ENCODE measurements at places on chromosomes 12 and 14.

DNA sequence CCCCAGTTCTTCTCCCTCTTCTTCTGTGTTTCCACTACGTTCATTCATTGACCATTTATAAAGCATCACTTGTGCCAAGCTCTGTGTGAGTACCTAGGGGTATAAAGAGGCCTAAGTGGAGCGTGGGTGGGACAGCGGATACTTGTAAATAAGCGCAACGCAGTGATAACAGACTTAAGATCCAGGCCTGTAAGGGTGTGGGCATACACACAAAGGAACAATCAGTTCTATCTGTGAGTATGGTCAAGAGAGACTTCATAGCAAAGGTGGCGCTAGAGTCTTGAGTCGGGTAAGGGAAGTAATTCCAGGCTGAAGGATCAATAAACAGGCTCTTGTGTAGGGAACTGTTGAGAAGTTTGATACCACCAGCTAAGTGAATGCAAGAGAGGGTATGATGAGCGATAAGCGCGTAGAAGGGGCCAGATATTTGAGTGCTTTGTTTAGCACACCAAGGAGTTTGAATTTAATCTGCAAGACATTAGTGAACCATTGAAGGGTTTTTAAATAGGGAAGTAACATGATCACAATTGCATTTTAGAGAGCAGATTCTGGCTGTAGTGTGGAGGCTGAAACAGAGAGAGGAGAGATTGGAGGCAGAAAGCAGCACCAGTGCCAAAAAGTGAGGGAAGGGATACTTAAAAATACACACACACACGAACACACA lies 1.0 kb upstream of the GXYLT1 start:
- no peak for DNase-seq

- no peak for DNase-seq
Measured at GRCh38 chr12:1347294-1347693, 247.1 kb downstream of the FBXL14 start.

DNA sequence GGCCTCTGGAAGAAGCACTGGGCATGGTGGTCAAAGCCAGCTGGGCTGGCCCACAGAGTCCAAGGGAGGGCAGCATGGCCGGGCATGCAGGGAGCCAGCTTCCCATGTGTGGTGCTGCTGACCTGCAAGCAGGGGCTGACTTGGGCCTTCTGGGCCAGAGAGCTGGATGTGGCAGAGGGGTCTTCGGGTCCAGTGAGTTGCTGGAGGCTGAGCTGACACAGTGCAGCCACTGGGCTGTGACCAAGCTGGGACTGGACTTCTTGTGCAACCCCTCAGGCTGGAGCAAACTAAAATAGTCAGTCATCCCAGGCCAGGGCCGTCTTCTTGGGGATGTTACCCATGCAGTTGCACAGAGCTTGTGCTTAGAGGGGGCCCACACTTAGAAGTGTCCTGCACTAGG lies 7.3 kb upstream of the RIN3 start:
- DNase-seq: no peak

- no peak for DNase-seq
Measured at GRCh38 chr12:107515446-107515958, 170.1 kb upstream of the PWP1 start.

- DNase-seq: peak; percentile 6
Measured at GRCh38 chr12:91685917-91686316, 459.7 kb downstream of the BTG1 start.

Measured in COLO829 (cell line).